ENCODE measurements at places on chromosomes 7 and 10.

DNA sequence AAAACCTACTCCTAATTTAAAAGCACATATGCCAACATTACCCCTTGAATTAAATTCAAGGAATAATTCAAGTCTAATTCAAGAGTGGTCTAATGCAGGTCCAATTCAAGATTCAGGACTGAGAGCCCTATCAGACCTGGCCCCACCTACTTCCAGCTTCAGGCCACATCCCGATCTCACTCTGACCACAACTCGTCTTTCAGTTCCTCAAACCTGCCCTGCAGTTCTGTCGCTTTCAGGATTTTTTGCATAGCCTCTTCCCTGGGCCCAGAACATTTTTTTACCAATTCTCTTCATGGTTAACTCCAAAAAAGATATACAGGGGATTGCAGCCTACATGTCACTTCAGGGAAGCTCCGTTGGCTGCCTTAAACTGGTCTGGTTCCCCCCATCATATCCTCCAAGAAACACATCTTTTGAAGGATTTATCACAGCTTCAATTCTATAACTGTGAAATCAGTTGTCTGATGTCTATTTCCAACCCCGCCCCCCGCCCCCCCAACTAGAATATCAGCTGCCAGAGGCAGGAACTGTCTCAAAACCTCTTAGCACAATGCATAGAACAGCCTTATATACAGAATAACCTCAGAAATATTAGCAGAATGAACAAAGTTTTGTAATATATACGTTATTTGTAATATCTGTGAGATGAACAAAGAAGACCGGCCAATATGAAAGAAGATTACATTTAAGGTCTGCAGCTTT lies 20.8 kb downstream of the CCDC6 start:
- no peak for DNase-seq

- DNase-seq: no peak
Observed at GRCh38 chr7:111362506-111363054, 199.7 kb downstream of the IMMP2L start.

- no peak for DNase-seq
Observed at GRCh38 chr10:44733501-44734488, 177.3 kb upstream of the TMEM72 start.

- DNase-seq: no peak
Observed at GRCh38 chr10:104099269-104099668, 13.6 kb upstream of the COL17A1 start.

Measured in activated CD8-positive, alpha-beta memory T cell treated with anti-CD3 and anti-CD28 coated beads, Interleukin-2, amount 50 U/mL, for 48 hours (primary cell).